ENCODE measurements at places on chromosomes 4 and X. TPM values are rescaled to one million over a fixed set of nuclear protein-coding genes. Genes with fewer than 3 reads are reported as not detected.

Gene TMPRSS11A
- 0.03 TPM for polyA plus RNA-seq

Gene ARHGEF6
- 13.8 TPM for polyA plus RNA-seq

Gene PRAF2
- polyA plus RNA-seq, result 32.1 TPM

Gene NOA1
- polyA plus RNA-seq, result 21.7 TPM

Gene ZBTB33
- 27.0 TPM for polyA plus RNA-seq

Gene NXF2B
- polyA plus RNA-seq, result 1.8 TPM

Gene VSIG4
- 5.7 TPM for polyA plus RNA-seq

Gene PLAC1
- polyA plus RNA-seq, result 4.5 TPM

Gene SSX4B
- polyA plus RNA-seq, result not detected

Gene HS3ST1
- 0.68 TPM for polyA plus RNA-seq

Gene PFKFB1
- 0.73 TPM for polyA plus RNA-seq

Gene OCIAD2
- polyA plus RNA-seq, result 209 TPM

Gene AKAP14
- 0.55 TPM for polyA plus RNA-seq

Gene FAM47E
- polyA plus RNA-seq, result 9.4 TPM

GRCh38 chr4:116755051-116755450 is 330.3 kb downstream of the TRAM1L1 start:
- DNase-seq, result no peak

- DNase-seq, result no peak
Observed at GRCh38 chr4:10104211-10104990, 12.2 kb downstream of the WDR1 start.

DNA sequence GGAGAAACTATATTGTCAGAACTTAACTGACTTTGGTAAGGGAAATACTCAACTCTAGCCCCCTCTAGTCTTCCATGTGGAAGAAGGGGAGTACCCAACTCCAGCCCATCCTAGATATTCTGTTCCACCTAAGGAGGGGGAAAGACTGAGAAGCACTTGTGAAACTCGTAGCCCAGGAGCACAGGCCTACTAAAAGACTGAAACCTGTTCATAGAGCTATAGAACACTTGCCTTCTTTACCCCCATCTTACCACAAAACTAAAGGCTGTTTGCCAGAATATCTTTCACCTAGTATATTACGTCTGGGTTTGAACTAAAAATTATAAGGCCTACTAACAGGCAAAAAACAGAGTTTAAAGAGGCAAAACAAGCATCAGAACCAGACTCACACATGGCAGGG is 15.5 kb downstream of the CLDN22 start:
- DNase-seq, result no peak

DNA sequence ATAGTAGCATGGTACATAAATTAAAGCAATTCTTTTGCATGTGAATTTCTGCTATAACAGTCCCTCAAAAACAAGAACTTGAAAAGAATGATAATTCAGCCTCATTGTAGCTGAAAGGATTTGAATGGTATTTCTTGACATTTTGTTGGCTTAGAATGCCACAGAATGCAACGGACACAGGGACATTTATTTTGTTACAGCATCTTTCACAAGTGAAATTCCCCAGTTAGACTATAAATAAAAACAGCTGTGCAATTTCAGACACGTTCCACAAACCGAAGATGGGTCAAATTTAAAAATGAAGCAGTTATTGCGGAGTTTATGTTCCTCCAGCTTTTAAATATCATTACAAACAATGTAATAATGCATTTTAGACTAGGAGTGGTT is 82.8 kb upstream of the AMELX start:
- no peak for DNase-seq

DNA sequence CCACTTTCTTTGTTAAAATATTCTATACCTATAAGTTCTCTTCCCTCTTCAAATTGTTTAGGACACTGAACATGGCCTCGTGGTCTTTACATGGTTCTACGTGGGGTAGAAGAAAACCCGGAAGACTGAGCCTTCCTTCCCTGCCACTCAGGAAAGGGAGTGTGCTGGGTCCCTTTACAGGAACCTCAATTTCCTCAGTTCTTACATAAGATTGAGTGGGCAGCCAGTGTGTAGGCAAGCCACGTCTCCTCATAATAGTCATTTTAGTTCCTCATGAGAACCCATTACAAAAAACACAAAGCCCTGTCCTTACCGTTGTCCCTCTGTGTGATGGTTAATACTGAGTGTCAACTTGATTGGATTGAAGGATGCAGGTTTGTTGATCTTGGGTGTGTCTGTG is 28.7 kb upstream of the SMIM10L2A start:
- DNase-seq, result no peak

- DNase-seq, result no peak
Observed at GRCh38 chr4:48015216-48015615, 1.3 kb downstream of the CNGA1 start.

GRCh38 chr4:124694946-124695598 is 17.5 kb downstream of the ANKRD50 start:
- DNase-seq, result no peak

GRCh38 chr4:126734465-126734864 is 898.3 kb upstream of the INTU start:
- no peak for DNase-seq

- no peak for DNase-seq
Observed at GRCh38 chr4:187000281-187000680, 276.6 kb upstream of the FAT1 start.

DNA sequence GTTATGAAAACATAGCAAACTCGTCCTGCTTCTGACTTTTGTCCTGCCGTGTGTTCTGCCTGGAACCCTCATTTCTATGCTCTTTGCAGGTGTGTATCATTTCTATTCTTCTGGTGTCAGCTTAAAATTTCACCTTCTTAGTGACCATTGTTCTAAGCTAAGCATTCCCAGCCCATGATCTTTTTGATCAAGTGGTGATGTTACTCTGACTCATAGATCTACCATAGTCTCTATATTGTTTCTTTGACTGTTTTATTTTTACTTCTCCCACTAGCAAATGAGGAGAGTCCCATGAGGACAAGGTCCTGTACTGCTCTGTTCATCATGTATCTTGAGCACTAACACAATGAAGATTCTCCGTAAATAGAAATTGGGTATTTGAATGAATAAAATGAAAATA is 14.1 kb upstream of the CXCL6 start:
- no peak for DNase-seq

- DNase-seq, result no peak
Observed at GRCh38 chr4:130419211-130419975, 1323.4 kb downstream of the C4orf33 start.

DNA sequence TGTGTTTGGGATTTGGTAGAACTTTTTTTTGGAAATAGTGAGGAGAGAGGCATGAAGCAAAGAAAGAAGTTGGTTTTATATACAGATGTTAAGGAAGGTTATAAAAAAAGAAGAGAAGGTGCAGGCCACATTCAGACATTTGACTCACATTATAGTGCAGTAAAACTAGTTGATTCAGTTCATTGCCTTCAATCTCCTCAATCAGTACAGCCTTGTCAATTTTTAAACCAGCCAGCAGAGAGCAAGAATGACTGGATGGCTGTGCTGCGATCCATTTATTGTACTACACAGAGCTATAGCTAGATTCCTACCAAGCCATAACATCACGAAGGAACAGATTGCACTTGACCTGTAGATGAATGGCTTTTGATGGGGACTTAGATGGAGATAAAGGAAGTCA is 79.7 kb upstream of the LSM6 start:
- no peak for DNase-seq

- DNase-seq, result no peak
Observed at GRCh38 chrX:1582686-1583437, 8.5 kb upstream of the AKAP17A start.

- DNase-seq, result no peak
Observed at GRCh38 chr4:142817442-142817841, 28.7 kb downstream of the INPP4B start.

DNA sequence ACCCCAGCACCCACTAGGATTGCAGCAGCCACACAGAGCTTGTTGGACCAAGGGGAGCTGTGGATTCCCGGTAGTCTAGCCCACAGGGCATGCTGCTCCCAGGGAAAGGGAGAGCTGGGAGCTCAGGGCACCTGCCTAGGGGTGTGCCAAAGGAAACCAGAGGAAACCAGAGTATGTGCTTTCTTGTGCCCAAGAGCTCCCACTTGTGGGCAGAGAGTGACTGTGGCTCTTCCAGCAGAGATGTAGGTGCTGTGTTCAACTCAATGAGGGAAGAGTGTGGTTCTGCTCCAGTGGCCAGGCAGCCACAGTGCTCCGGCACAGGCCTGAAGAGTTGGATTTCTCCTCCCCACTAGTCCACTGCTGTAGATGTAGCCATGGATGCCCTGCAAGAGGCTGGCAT is 1050.0 kb upstream of the INTU start:
- DNase-seq, result no peak

GRCh38 chr4:144463236-144463635 is 182.7 kb upstream of the HHIP start:
- no peak for DNase-seq

GRCh38 chr4:100533741-100534140 is 15.9 kb upstream of the EMCN start:
- no peak for DNase-seq

DNA sequence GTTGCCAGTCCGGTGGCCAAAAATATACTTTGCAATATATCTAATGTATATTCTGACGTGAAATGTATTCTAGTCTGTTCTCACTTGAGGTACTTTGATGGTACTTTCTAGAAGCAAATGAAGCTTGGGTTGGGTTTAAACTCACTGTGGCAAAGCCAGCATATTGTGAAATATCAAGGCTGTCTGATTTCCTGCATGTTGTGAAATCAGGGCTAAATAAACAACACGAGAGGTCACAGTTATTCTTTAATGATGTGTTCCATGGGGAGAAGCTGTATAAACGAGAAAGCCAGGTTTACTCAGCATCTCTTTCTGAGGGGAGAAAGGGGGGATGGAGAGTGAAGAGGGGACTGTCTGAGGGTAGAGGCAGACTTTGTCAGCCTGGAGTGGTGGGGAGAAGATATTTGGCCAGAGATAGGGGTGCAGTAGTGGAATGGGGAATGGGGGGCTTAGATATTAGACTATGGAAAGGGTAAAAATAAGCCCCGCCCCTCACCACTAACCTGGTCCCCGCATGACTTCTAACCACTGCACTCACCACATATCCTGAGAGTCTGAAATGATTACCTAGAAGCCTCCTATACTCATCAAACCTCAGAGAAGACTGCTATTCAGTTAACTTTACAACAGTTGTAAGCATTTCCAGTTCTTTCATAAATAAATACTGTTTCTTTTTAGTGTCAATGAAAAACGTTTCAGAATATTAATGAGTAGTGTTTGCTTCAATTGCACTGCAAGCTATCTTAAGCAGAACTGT is 5.9 kb upstream of the SCARB2 start:
- no peak for DNase-seq

DNA sequence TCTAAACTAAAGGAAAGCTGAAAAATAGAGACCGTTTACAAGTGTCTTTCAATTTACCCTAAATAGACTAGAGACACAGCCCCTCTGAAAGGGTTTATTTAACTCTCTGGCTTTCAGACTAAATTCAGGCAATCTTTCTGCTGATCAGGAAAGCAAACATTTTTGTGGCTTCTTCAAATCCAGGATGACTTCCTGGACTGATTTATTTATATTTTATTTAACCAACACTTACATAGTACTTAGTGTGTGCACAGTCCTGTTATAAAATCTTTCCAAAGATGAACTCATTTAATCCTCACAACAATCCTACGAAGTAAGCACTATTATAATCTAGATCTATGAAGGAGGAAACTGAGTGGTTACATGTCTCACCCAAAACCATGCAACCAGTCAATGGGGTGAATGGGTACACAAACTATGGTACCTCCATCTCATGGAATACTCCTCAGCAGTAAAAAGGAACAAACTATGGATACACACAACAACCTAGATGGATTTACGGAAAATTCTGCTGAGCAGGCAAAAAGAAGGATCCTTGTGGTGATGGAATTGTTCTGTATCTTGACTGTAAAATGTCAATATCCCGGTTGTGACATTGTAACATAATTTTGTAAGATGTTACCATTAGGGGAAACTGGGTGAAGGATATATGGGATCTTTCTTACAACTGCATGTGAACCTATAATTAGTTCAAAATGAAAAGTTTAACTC is 64.1 kb upstream of the MAMLD1 start:
- no peak for DNase-seq

DNA sequence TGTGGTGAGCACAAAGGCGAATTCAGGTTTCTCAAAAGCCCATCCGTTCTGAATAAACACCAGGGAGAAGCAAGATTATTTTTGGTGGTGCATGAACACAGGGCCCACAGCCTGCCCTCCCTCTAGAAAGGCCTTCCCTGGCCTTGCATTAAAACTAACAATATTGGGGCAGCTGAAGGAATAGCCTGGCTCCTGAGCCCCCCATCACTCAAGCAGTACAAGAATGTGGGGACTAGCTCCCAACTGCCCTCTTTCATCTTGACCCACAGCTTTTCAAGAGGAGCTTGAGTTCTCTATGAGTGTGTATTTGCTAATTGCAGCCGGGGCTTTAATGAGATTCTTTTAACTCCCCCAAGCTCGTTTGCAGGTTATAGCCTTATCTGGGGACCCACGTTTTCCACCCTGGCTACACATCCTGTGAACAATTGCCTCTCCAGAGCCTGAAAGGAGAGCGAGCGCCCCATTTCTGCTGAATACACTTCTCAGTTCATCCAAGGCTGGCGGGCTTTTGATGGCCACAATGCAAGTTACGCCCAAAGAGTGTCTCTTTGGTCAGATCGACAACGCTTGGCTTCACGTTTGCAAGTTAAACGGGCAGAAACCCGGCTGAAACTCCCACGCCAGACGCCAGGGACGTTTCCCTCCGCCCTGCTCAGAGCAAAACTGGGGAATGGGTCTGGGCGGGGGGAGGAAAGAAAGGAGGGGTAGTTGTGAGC is 4.7 kb upstream of the GSX2 start:
- no peak for DNase-seq

GRCh38 chr4:75251547-75251946 is 262.7 kb downstream of the RCHY1 start:
- DNase-seq, result no peak

- no peak for DNase-seq
Observed at GRCh38 chr4:145890689-145891088, 47.9 kb downstream of the ZNF827 start.

DNA sequence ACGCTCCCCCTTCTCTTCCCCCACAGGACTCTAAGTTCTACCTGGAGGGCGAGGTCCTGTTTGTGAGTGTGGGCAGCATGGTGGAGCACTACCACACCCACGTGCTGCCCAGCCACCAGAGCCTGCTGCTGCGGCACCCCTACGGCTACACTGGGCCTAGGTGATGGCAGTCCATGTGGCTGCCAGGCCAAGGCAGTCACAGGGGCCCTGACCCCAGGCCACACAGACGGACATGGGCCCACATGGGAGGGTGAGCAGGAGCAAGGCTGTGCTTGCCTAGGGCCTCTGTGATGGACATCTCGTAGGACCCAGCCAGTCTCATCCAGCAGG is 10.0 kb upstream of the ADD1 start:
- DNase-seq, result no peak
